Daoy (cell line): ENCODE measurements at places on chromosomes 12 and 14. TPM values are rescaled to one million over a fixed set of nuclear protein-coding genes. Genes with fewer than 3 reads are reported as not detected.

The DIP2B gene
- total RNA-seq = 33.9 and 35.2 TPM in 2 replicates

DNA sequence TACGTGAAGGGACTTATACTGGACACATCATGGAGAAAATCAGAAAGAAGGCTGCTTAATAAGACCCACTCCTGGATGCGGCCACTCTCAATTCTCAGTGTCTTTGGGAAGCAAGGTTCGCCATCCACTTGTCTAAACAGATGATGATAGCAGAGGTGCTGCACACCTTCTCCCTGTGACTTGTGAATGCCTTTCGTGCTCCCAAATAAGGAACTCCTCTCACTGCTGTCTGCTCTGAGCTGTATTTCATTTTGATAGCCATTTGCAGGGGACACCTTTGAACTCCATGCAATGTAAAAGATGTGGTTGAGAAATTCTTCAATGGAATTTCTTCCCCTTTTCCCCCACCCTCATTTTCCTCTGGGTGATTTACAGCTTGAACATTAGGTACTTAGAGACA lies 11.6 kb downstream of the RMST start:
- DNase-seq = no peak

The LRRIQ1 gene
- total RNA-seq = 0.51 and 1.6 TPM in 2 replicates

GRCh38 chr14:93655078-93655750 lies 133.1 kb downstream of the PRIMA1 start:
- DNase-seq = peak; percentile 52

- DNase-seq = peak; percentile 87
Measured at GRCh38 chr14:58637391-58638230, at the start of gene DACT1. Gene DACT1, plus strand, starts transcription at chr14:58637962. Its CDS starts 241 bp downstream, at chr14:58638203.

DNA sequence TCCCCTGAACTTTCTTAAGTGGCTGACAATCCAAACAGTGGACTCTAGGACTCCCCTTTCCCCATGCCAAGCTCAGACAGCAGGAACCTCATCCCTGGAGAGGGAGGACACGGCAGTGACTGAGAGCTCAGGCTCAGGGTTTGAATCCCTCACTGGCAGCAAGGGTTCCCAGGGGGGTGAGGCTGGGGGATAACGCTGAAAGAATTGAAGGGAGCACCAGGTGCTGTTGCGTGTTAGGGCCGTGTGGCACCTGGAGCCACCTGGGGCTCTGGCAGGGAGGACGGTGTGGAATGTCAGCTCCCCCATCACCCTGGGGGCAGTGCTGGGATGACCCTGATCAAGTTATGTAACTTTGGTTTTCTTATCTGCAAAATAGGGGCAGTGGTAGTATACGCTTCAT lies 40.1 kb downstream of the ANO2 start:
- no peak for DNase-seq

GRCh38 chr12:90969346-90969745 lies 14.4 kb upstream of the CCER1 start:
- no peak for DNase-seq

The FSCB gene
- not detected in 2 replicates for total RNA-seq

DNA sequence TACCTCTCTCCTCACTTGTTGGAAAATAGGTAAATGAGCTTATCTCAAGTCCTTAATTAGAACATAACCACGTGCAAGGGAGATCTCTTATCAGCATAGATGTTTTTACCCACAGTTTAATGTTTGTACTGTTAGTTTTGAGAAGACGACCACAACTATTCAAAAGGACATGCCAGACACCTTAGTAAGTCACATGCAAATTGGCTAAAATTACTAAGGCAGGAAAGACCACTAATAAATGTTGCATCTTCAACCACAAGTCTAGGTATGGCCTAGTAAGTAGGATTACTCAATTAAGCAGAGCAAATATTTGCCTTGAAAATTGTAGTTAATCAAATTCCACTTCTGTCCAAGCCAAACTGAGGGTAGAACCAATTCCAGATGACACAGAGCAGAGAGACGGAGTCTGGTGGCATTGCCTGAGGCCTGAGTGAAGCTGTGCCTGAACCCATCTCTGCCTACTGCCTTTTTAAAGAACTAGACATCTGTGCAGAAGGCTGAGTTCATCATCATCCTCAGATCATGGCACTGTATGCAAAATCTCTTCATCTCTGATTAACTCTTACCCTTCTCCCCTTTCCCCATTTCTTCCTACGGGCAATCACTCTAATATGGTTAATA lies 29.7 kb upstream of the CHST11 start:
- peak; percentile 58 for DNase-seq

- no peak for DNase-seq
Measured at GRCh38 chr14:103161054-103161397, 37.8 kb downstream of the TNFAIP2 start.

The TAS2R20 gene
- total RNA-seq = 0.74 TPM in 1 of 2 replicates, not detected in the other

DNA sequence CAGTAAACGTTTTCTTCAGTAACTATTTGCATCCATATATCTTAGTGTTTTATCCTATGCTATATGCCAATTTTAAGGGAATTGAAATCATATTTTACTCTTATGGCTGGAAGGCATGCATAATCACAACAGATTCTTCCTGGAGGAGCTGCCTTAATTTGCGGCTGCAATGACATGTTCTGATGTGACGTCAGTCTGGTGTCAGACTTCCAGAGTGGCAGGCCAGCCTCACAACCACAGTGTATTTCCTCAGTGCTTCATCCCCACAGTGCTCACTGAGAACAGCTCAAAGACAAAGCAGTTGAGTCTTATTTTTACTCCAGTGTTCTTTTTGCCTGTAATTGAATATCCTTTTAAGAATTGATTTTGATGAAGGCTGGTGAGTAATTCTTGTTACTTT lies 107.1 kb downstream of the PLEKHA5 start:
- DNase-seq = peak; percentile 71

DNA sequence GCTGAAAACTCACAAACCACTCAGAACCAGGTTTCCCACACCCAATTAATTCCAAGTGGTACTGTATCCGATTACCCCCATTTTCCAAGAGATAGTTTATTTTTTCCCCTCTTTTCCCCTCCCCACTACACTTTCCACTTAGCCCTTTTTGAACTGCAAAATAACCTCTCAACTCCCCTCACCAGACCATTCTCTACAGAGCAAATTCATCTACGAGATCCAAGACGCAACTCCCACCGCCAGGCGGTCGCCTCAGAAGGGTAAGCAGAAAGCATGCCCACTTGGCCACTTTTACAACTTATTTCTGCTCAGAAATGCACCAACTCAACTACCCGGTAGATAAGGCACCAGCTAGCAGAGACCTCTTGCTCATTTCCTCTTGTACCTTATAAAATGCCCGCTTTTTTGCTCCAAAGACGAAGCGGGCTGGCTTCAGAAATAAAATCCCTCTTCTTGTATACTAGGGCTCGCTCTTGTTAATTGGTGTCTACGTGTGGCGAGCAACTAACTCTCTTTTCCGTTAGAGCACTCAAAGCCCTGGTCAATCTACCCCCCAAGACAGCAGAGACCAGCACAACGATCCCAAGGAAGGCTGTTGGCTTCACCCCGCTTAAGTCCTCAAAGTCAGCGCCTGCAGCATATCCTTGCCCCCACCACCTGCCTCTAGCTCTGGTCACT lies 910 bp upstream of the SRP54 start:
- DNase-seq = peak; percentile 53

GRCh38 chr14:53881161-53881871 lies 75.3 kb downstream of the BMP4 start:
- no peak for DNase-seq

DNA sequence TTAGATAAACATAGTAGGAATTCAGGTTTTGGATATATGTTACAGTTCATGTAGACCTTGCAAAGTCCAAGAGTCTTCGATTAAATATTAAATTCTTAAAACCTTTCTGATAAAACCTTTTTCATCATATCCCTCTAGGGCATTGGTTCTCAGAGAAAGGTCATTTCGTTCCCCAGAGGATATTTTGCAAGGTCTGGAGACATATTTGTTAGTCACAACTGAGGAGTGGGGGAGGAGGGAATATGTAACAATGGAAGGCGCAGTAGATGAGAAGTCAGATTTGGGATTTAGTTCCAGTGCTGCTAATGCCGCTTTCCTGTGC lies 5.3 kb downstream of the TMEM253 start:
- no peak for DNase-seq

The IL26 gene
- total RNA-seq = not detected in 2 replicates

The KLRF2 gene
- total RNA-seq = not detected in 2 replicates

DNA sequence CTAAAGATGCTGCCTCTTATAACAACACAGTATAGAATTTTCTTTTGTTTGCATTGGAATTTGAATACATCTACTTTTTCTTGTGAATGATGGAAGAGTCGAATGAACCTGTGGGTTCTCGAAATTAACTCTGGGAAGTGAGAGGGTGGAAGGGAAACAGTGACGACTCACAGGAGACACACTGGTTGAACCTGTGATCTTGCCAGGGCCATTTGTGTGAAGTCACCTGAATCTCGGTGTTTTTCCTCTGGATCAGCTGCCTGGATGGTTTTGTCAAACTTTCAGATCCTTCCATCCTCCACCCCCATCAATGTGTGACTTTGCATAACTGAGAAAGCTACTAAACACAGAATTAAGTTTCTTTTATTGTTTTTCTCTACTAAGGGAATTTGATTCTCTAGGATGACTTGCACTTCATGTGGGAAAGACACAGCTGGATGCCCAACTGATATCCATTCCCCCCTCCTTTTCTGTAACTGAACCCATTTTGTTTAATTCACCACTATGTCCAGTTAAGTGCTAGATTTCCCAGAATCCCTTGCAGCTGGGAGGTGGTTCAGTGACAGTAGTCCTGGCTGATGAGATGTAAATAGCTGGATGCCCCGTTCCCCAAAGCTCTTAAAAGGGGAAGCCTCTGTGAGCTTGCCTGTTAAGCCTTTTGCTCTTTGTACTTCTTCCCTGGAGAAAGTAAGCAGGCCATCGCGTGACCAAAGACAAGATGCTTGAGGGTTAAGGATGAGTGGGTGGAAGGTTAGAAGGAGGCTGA lies 6.3 kb downstream of the PPFIBP1 start:
- DNase-seq = no peak

DNA sequence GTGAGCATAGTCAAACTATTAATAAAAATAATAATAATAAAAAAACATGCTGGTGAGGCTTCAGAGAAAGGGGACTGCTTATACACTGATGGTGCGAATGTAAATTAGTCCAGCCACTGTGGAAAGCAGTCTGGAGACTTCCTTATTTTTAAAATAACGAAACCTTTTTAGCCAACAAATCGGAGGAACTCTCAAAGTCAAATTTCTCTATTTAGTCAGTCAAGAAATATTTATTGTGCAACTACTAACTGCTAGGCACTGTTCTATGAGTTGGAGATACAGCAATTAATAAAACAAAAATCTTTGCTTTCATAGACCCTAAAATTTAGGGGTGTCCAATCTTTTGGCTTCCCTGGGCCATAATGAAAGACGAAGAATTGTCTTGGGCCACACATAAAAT lies 10.8 kb downstream of the TAOK3 start:
- DNase-seq = no peak

The EEF1AKMT3 gene
- 1.9 and 2.6 TPM in 2 replicates for total RNA-seq

DNA sequence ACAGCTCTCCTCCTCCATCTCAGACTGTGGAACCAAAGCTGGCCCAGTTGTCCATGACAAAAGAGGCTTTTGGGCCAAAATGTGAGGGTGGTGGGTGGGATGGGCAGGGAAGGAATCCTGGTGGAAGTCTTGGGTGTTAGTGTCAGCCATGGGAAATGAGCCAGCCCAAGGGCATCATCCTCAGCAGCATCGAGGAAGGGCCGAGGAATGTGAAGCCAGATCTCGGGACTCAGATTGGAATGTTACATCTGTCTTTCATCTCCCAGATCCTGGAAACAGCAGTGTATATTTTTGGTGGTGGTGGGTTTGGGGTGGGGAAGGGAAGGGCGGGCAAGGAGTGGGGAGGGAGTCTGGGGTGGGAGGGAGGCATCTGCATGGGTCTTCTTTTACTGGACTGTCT lies 11.8 kb upstream of the TAMALIN start:
- no peak for DNase-seq
